ENCODE measurements at places on chromosomes 7 and 10.

GRCh38 chr10:5457741-5458140 is 41.6 kb downstream of the CALML5 start:
- DNase-seq, result no peak

GRCh38 chr7:135672560-135673359 is 10.4 kb downstream of the STMP1 start:
- no peak for DNase-seq

DNA sequence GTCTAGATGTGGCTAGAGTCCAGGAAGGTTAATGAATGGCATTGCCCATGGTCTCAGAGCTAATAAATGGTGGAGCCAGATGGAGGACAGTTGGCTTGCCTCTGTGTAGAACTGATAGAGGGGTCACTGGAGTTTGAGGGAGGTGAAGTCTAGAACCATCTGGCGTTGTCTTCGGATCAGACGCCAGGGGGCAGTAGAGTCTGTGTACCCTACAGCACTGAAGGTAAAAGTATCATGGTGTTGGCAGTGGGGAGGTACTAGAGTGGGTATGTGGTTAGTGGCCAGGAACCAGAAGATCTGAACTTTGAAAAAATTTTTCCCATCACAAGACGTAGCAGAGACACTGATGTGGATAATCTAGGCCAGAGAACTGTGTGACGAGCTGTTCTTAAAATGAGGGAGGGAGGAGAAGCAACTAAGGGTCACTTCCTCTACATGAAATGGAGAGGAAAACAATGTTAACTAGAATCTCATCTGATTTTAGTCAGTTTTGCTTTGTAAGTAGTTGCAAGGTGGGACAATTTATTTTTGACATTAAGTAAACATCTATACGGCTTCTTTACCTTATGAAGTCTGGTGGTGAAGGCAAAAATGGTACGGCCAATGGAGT is 227.9 kb upstream of the PRSS58 start:
- no peak for DNase-seq

- no peak for DNase-seq
Observed at GRCh38 chr10:52215745-52216361, 98.2 kb upstream of the DKK1 start.

DNA sequence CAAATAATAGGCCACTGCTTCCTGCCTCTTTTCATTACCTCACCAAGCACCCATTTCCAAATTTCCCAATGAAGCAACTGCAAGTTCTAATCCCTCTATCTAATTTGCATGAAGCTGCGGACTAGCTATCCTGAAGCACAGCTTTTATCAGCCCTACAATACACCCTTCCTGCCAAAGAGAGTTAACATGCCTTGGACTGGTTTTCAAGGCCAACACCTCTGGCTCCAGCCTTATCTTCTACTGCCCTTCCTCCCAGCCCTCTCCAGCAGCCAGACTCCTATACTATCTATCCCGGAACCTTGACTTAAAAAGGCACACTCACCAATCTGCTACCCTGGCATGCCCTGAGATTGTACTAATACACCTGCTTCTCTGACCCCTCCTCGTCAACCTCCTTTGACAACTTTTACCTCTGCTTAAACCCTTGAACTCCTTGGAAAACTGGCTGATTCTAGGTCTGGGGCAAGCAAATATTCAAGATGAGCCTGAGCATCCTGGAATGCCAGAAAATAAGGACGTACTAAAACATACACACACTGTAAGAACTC is 73.4 kb downstream of the SGMS1 start:
- no peak for DNase-seq

GRCh38 chr10:129179245-129179971 is 287.6 kb upstream of the MGMT start:
- DNase-seq, result no peak

- DNase-seq, result no peak
Observed at GRCh38 chr7:26686448-26686981, 177.9 kb downstream of the SKAP2 start.

GRCh38 chr10:42954766-42955492 is 121.9 kb upstream of the RET start:
- DNase-seq, result no peak

DNA sequence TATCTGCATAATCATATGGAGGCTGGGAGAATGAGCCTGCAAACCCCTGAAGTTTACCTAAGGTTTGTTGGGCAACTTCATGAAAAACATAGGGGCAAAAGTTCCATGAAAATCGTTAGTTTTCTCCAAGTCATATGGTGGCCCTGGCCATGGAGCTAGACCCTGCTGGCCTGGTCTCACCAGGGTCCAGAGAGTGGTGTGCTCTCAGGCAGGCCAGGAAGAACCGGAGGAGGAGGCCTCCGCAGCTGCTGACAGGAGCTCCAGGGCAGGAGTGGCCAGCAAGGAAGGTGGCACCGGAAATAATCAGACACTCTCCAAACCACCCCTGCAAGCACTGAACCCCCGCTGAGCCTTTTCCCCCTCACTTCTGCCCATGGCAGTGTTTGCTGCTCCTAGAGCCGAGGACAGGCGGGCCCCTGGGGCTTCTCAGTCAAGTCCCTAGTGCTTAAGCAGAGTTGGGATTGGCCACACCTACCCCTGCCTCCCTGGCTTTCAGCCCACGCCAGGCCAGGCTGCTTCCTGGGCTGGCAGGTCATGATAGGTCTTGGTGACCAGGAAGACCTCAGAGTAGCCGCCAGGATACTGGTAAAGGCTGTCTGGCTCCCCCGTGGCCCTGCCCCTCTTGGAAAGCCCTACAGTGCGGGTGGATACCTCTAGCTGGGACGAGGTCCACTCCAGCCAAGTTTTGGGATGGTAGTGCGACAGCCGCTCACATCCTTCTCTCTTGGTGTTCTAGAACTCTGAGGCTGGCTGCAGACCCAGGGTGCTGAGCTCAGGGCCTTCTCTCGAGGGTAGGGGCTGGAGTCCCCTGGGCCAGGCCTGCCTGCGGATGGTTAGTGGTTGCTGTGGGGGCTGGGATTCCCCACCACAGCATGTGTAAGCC is 242.8 kb downstream of the MGMT start:
- no peak for DNase-seq

DNA sequence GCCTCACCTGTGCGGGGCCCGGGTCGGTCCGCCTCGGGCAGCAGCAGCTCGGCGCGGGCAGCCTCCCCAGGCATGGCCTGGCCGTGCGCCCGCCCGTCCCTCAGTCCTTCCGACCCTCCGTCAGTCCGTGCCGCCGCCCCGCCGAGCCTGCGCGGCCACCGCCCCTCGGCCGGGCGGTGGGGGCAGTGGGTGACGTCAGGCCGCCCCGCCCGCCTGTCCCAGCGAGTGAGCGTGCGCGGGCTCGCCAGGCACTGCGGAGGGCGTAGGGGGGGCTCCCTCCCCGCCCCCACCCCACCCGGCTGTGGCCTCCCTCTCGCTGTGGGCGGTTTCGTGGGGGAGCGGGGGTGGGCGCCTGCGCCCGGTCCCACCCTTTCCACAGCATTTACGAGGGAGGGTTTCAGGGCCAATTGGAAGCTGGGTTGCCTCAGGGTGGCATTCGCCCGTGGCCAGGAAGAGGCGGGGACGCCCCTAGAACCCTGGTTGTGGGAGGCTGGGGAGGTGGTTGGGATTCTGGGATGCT is at the start of gene NACAD:
Gene NACAD (minus strand): TSS at position 149 of the 520 bp plus-strand sequence. CDS start 75 bp downstream, at position 74.
- DNase-seq, result no peak

- DNase-seq, result no peak
Observed at GRCh38 chr10:76319661-76320060, 888.2 kb downstream of the LRMDA start.
